ENCODE measurements at places on chromosomes 12 and 14.

- DNase-seq = no peak
Observed at GRCh38 chr14:97571866-97572555, 774.8 kb downstream of the VRK1 start.

DNA sequence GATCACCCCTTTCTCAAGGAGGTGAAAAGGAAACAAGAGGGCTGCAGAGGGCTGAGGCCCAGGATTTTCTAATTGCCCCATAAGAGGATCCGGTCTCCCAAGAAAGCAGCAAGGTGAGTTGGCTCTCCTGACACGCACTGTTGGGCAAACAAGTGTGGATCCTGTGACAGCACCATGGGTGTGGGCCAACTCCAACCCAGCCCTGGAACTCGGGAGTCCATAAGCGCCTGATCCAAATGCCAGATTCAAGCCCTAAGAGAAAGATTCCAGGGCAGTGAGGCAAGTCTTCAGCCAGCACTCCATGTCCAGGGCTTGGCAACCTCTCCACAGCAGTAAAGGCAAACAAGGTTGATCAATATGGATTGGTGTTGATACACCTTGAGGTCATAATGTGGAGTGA, 33.1 kb downstream of the KCNA5 start:
- DNase-seq = no peak

GRCh38 chr14:61675291-61675690, 20.0 kb upstream of the HIF1A start:
- no peak for DNase-seq

DNA sequence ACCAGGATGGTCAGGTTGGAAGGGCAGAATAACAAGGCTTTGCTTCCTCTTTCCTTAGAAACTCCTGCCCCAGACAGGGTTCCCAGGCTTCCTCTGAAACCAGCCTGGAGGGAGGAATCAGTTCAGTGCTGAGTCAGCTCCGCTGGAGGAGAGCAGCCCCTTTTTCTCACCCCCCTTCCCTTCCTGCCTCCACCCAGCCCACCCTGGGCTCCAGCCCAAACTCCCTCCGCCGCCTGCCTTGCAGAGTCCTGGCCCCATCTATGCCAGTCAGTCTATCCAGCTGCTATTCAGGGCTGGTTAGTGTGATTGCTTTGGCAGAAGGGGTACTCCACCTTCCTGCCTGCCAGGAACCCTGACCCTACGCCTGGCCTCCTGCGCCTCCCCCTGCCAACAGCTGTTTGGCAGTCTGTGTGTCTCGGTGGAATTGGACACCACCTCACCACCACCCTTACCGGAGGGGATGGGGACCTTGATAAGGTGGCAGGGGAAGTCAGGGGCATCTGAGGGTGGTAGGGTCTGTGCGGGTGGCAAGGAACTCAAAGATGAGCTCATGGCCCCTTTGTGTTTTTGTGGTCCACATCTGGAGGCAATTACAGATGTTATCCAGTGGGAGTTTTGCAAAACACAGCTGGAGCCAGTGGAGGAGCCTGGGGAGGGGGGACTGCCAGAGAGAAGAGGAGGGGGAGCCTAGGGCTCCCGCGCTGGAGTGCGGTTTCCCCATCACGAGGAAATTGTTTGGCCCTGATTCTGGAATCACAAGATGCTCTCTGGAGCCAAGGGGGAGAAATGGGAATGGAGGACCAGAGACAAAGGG, 12.2 kb downstream of the MMP14 start:
- no peak for DNase-seq

DNA sequence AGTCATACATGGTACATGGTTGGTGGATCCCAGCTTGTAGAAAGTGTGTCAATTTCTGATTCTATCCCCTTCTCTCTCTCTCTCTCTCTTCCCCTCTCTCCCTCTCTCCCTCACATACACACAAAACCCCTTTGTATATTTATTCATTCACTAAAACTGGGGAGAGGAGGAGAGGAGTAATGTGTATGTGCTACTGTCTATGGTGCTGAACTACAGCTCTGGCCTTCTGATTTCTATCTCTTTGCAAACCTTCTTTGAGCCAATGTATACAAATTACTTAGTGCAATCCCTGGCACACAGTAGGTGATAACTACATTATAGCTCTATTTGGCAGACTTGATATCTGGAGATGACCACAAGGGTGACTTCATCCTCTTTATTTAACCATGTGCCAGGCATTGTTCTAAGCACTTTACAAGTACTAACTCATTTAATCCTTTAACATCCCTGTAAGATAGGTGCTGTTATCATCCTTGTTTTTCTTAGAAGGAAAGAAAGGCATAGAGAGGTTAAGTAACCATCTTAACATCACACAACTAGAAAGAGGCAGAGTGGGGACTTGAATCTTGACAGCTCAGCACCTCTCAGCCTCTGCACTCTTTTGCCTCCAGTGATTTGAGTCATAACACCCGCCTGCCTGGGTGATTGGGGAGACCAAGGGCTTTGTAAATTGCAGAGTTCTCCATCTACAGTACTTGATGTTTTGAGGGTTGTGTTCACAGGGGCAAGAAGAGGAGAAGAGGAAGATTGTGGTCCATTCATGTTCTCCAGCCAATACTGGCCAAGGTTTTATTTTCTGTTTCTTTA, 21.3 kb downstream of the RPH3A start:
- no peak for DNase-seq

- DNase-seq = no peak
Observed at GRCh38 chr12:131334835-131335234, 376.1 kb upstream of the SFSWAP start.

- no peak for DNase-seq
Observed at GRCh38 chr14:68131907-68132306, 312.3 kb downstream of the RAD51B start.
